ENCODE measurements at places on chromosomes 3 and 15.

GRCh38 chr15:90889313-90889730, 5.0 kb downstream of the FES start:
- no peak for DNase-seq

DNA sequence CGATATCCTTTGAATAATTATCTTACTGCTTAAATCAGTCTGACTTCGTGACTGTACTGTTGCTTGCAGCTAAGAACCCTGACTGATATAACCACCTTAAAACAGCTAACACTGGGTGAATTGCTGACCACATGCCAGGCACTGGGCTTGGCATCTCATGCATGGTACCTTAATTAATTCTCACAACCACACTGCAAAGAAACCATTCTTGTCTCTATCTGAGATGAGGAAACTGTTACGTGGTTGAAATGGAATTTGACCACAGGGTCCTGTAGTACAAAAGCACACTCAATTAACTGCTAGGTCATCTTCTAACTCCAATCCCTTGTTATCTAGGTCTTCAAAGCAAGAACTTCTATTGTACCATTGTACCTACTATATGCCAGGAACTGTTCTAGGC, 92.7 kb upstream of the PRICKLE2 start:
- no peak for DNase-seq

DNA sequence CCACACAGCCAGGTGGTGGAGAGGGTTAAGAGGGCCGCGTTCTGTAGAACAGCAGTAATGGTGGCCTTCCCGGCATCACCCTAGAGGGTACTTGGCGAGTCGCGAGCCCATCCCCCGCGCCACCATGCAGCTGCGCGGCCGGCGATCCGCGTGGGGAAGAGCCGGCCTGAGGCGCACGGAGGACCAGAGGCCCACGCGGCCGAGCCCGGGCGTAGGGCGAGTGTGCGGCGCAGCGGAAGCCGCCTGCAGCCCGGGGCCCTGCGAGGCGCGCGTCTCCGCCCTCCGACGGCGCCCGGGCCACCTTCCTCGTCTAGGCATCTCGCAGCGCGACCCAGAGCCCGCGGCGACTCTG, 423 bp downstream of the TKT start:
- DNase-seq, result no peak

GRCh38 chr15:56757875-56758274, 24.6 kb upstream of the ZNF280D start:
- no peak for DNase-seq

GRCh38 chr15:49622561-49622960, 1.7 kb downstream of the DTWD1 start:
- DNase-seq, result no peak

DNA sequence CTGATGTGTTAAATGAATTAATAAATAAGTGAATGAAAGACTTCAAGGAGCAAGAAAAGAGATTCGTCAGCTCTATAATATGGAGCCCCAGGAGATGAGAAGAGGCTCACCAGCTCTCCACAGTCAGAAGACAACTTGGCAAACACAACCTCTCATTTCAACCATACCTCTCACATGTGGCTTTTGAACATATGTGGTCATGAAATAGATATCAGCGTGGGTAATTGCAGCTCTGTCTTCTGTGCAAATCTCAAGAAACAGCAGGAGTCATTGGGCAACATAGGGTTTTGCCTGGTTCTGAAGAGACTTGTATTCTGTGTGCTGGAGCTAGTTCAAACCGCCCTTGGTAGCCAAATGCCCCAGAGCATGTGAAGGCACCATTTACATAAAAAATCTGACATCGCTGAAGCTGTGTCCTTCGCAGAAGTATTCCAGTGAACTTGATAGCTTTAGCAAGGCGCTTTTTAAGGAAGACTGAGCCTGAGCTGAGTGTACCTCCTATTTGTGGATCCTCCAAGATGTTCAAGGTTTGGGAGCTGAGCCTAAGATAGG, 8.4 kb downstream of the CX3CR1 start:
- no peak for DNase-seq

- DNase-seq, result no peak
Measured at GRCh38 chr15:69060744-69061143, 46.2 kb downstream of the NOX5 start.

DNA sequence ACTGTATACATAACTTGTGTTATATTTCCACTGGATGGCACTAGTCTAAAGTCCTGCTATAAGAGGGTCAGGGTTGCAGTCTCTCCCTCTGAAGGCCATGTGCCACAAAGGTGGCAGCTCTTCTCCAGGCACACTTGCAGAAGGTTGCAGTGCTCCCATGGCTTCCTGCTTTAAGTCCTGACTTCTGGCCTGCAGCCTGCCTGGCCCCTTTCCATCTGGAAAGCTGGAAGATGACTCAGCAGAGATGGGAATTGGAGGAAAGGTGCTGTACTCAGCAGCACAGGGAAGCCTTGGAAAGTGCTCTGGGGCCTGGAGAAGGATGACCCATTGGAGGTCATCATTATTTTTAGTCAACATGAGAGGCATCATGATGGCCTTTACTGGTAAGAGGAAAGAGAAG, 40.9 kb upstream of the MRPL3 start:
- DNase-seq, result peak; percentile 22

DNA sequence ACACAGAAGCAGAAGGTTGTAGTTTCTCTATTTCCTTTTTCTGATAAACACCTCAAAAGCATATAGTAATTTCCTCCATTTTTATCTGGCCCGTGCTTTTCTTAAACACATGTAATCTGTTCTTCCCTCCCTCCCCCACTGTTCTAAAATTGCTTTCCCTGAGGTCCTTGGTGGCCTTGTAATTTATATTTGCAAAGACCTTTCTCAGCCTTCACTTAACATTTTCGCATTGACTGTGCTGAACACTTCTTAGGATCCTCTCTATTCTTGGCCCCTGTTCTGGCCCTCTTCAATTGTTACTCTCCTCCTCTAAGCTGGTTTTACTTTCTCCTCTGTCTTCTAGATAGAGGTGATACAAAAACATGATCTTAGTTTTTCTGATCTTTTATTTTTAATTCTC, 28.3 kb downstream of the GAP43 start:
- DNase-seq, result no peak

DNA sequence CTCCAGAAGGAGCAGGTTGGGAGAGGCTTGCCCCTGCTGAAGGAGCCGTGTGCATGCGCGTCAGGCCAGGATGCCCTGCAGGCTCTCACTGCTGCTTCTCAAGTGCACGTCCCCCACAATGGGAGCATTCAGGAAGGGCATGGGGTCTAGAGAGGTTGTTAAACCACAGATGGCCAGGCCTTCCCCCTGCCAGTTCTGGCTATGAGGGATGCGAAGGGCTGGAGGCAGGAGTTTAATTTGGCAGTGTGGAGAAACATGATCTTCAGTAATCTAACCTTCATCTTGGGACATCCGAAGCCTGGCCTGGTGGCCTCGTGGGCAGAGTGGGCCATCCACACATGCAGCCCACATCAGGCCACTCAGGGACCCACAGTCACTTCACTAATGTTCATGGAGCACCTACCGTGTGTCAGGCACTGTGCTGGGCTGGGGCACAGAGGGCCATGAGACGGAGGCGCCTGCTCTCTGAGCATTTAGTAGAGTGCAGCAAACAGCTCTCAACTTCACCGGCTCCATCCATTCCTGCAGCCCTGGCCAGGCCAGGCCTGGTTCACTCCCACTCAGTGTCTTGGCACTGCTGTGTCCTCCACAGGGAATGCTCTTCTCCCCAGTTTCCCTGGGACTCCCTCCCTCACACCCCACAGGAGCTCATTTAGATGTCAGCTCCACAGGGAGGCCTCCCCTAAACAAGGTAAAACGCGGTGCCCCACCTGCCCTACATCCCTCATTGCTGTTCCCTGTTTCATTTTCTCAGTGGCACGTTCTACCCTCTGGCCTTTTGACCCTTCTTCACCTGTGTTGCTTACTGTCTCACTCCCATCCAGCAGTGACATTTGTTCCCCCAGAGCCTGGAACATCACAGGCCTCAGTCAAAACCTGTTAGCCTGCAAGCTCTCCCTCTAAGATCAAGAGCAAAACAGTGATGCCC, 4.0 kb downstream of the CFAP100 start:
- DNase-seq, result no peak

DNA sequence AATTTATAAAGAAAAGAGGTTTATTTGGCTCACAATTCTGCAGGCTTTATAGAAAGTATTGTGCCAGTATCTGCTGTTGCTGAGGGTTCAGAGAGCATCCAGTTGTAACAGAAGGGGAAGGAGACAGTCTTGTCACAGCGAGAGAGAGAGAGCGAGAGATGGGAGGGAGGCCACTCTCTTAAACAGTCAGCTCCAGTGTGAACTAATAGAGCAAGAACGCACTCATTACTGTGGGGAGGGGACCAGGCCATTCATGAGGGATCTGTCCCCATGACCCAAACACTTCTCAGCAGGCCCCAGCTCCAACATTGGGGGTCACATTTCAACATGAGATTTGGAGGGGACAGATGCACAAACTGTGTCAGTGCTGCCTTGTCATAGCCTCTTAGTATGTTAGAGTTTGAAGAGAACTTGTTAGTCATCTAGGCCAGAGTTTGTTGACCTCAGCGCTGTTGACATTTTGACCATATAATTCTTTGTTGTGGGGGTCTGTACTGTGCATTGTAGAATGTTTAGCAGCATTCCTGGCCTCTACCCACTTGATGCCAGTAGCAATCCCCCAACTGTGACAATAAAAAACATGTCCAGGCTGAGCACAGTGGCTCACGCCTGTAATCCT, 15.3 kb downstream of the STARD9 start:
- DNase-seq, result no peak

DNA sequence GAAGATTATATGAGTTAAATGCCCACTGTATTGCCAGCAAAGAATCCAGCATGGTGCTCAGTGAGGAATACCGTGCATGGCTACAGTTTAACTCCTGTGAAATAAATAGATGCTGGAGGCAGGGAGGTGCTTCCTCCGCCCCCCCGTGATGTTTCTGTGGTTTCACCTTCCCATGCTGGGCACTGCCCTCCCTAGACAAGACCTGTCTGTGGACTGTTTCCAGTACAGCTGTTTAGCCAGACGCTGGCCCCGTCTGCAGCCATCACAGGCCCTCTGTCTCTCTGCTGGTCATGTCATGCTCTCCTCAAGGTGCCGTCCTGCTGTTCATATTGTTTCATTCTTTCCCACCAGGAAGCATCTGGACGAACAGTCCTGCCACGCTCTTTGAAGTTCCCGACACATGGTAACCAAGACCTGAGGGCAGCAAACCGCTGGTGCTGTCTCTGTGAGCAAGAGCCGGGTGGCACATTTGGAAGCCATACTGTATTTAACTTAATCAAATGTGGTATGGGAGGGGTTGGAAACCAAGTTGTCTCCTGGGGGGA, 31.4 kb downstream of the GOLGA8S start:
- no peak for DNase-seq

GRCh38 chr15:66957431-66957720, 108.0 kb upstream of the SMAD3 start:
- DNase-seq, result no peak

DNA sequence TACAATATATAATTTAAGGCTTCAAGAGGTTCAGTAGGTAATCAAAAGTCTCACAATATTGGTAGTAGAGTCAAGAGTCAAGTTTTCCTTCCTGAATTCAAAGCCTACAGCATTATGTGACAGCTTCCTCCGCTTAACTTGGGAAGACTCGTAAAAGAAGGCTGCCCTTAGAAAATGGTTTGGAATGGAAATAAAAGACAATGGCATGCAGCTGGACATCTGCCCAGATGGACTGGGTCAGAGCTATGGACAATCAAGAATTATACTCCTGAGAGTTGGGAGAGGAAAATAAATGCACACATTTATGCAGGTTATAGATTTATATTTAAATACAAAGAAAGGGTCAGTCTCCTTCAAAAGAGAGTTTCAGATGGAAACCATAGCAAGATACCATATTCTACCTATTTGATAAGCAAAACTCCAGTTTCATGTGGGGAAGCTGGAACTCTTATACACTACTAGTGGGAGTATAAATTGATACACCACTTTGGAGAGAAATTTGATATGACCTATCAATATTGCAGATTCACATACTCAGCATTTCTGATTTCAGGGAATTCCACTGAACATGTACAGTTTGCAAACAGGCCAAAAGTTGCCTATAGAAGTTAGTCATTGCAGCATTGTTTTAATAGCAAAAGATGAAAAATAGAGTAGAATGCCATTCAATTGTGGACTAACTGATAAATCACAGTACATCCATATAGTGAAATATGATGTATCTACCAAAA, 6.1 kb downstream of the CRYBG3 start:
- no peak for DNase-seq

DNA sequence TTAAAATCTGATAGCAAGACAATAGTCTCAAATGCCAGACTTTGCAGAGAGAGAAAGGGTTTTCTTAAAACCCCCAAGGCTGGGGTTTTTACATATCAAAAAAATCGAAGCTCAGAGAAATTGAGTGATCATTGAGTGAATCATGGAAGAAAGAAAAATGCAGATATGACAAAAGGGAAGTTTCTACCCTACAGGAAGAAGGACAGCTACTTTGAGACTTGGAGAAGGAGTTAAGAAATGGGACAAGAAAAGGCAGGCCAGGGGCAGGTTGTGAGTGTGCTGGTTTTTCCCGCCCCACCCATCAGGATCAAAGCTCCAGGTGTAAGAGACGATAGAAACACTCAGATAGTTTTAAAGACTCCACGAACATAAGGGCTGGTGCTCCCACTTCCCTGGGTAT, 18.6 kb downstream of the TMEM158 start:
- DNase-seq, result no peak

DNA sequence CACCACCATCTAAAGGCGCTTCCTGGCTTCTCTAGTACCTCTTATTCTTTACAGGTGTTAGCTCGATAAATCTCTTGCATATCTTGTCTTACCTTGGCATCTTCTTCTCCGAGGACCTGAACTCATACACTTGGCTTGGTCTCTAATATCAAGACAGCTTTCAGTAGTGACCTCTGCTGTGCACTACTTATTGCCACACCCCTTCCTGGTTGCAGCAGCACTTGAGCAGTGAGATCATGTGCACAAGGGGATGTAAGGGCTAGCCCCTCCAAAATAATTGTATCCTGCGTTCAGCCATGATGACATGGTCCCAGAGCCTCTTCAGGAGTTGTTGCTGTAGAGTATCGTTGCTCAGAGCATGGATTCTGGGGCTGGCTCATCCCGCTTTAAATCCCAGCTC, 1.3 kb upstream of the PLA1A start:
- DNase-seq, result no peak

GRCh38 chr3:138408751-138409570, 25.5 kb upstream of the ESYT3 start:
- DNase-seq, result no peak

GRCh38 chr3:133910422-133910821, 14.7 kb upstream of the RAB6B start:
- DNase-seq, result no peak

GRCh38 chr3:105906345-105906744, 37.5 kb upstream of the CBLB start:
- DNase-seq, result no peak

DNA sequence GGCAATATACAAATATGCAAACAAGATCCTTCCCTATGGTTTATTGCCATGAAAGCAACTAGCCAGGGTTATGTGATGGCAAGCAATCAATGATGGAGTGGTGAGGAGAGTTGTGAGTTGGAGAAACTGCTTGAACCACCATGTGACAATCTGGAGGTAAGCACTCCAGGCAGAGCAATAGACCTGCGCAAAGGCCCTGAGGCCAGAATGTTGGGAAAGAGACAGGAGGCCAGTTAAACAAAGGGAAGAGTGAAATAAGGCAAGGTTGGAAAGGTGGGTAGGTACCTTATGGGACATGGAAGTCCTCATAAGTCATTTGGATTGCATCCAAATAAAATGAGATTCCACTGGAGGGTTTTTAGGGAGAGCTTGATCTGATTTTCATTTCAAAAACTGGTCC, 80.0 kb upstream of the WNT5A start:
- DNase-seq, result no peak

- DNase-seq, result no peak
Measured at GRCh38 chr15:40046721-40047414, 7.9 kb upstream of the SRP14 start.
